GM23248 (cell line): ENCODE measurements at places on chromosomes 12 and 14. TPM values are rescaled to one million over a fixed set of nuclear protein-coding genes. Genes with fewer than 3 reads are reported as not detected.

ANKS1B gene
- total RNA-seq = not detected in 2 replicates

PAH gene
- total RNA-seq = not detected in 2 replicates

RPL10L gene
- not detected in 2 replicates for total RNA-seq

NGB gene
- total RNA-seq = not detected in 2 replicates

KCNMB4 gene
- 1.8 and 2.7 TPM in 2 replicates for total RNA-seq

LBHD2 gene
- not detected in 2 replicates for total RNA-seq

OTOGL gene
- total RNA-seq = under 0.01 and 1.3 TPM in 2 replicates

ART4 gene
- not detected in 2 replicates for total RNA-seq

TAS2R14 gene
- total RNA-seq = 0.76 and 1.2 TPM in 2 replicates

GZMB gene
- total RNA-seq = not detected in 2 replicates

SMCO2 gene
- total RNA-seq = not detected in 2 replicates

TTC9 gene
- total RNA-seq = not detected in 2 replicates

SCARB1 gene
- total RNA-seq = 2.2 and 3.2 TPM in 2 replicates
